ENCODE measurements at places on chromosomes 13 and 19.

- DNase-seq: no peak
Observed at GRCh38 chr13:90177512-90177911, 1170.0 kb upstream of the MIR17HG start.

DNA sequence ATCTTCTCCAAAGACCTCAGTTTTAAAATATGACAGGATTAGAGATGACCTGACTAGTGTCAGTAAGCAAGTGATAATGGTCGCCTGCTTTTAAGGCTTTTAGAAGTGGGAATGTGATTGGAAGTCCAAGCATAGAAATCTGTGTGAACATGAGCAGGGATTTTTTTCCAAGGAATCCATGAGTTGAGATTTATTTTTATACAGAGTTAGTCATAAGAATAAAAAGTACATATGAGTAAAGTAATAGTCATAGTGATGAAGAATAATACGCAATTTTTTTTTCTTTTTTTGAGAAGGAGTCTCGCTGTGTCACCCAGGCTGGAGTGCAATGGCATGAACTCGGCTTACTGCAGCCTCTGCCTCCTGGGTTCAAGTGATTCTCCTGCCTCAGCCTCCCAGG is 1.6 kb downstream of the ZNF546 start:
- DNase-seq: no peak

GRCh38 chr19:12272386-12272785 is 22.3 kb downstream of the ZNF44 start:
- DNase-seq: no peak

GRCh38 chr19:1103708-1104310 is at the start of gene GPX4:
Gene GPX4, plus strand, starts transcription at chr19:1103994. Its CDS starts 50 bp downstream, at chr19:1104044.
- DNase-seq: peak; percentile 98

DNA sequence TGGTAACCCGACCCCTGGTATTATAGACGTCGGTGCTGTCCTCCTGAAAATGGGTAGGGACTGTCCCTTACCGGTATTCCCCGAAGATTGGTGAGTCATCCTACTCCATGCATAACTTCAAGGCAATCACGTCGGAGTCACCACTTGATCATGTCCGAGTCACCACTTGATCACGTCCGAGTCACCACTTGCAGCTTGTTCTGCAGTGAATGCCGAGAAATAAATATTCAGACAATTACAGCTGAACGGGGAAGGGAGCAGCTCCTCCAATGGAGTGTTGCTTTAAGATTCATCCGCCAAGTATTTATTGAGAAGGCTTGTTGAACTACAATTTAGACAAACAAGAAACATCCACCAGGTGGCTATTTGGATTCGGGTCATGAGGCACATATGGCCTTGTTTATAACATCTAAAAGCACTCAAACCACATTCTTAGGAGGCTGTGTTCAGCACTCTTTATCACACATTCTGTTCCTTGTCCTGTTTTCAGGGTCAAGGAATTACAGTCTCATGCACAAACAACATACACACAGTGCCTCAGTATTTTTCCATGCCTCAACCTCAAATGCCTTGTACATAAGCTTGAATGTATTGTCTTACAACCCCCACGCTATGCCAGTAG is 43.1 kb downstream of the ZNF726 start:
- DNase-seq: no peak

DNA sequence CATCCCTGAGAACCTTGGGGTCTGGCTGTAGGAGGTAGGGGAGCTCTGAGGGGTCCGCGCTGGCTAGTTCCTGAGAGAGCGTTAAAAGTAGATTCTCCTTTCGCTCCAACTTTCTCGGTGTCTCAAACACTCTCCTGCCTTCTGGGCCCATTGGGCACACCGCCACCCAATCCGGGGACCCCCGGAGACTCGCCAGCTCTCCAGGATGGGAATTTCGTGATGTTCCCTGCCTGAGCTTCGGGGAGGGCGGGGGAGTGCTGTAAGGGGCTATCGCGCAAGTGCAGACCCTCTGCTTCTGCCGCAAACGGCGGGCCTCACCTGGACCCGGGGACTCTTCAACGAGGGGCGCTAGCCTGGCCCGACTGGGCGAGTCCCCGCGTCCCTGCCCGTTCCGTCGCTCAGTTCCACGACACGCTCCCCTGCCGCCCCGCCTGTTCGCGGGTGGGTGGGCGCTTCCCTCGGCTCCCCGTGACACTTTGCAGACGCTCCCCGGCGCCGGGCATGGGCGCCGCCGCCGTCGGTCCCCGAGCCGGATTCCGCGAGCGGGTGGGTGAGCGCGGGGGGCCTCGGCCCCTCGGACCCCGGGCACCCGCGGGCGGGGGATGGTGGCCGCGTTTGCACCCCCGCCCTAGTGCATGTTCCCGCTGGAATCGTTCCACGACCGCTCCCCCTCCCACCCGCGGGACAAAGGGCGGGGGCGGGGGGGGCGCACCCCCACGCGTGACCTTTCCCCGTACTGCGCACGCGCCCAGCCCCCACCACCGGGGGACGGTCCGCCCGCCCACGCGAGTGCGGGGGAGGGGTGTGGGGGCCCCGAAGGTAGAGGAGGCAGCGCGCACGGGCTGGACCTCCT is at the start of gene CCDC106:
TSS of gene CCDC106 (plus strand) at position 481 of the 853 bp plus-strand sequence. CDS start 835 bp downstream, outside the sequence.
- peak; percentile 37 for DNase-seq

GRCh38 chr13:62309904-62310303 is 894.3 kb upstream of the PCDH20 start:
- DNase-seq: no peak

DNA sequence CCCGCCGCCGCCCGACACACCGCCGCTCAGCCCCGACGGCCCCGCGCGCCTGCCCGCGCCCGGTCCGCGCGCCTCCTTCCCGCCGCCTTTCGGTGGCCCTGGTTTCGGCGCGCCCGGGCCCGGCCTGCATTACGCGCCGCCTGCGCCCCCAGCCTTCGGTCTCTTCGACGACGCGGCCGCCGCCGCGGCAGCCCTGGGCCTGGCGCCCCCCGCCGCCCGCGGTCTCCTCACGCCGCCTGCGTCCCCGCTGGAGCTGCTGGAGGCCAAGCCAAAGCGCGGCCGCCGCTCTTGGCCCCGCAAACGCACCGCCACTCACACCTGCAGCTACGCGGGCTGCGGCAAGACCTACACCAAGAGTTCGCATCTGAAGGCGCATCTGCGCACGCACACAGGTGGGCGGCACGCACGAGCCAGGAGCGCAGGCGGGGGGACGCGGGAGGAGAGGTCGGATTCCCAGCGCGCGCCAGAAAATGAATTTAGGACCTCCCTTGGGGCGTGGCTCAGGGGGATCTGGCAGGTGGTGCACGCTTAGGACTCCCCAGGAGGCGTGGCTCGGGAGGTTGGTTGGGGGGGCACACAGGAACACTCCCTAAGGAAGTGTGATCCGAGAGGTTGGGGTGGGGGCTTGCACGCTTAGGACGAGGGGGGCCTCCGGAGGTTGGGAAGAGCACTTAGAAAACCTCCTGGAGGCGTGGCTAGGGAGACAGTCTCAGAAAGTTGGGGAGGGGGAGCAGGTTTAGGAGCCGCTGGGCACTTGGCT is 1.2 kb downstream of the KLF2 start:
- peak; percentile 52 for DNase-seq

GRCh38 chr19:31154021-31154420 is 195.2 kb downstream of the TSHZ3 start:
- DNase-seq: no peak

DNA sequence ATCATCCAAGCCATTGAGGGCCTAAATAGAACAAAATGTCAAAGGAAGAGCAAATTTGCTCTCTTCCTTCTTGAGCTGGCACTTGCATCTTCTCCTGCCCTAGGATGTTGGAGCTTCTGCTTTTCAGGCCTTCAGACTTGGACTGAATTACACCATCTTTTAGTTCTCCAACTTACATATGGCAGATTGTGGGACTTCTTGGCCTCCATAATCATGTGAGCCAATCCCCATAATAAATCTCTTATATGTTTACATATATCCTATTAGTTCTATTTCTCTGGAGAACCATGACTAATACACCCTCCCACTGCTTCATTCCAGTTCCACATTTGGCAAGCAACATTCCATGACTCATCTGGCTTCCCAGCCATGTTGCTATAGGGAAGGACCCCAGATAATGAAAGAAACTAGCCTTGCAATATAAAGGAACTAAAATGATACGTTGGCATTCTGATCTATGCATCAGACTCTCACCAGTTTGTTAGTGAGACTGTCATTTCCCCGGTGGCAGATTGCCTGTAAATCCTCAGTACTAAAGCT is 11.0 kb upstream of the ACOD1 start:
- no peak for DNase-seq

- peak; percentile 76 for DNase-seq
Observed at GRCh38 chr19:56080669-56081401, 40.3 kb downstream of the ZNF787 start.

- no peak for DNase-seq
Observed at GRCh38 chr13:86559901-86560300, 760.7 kb upstream of the SLITRK6 start.

DNA sequence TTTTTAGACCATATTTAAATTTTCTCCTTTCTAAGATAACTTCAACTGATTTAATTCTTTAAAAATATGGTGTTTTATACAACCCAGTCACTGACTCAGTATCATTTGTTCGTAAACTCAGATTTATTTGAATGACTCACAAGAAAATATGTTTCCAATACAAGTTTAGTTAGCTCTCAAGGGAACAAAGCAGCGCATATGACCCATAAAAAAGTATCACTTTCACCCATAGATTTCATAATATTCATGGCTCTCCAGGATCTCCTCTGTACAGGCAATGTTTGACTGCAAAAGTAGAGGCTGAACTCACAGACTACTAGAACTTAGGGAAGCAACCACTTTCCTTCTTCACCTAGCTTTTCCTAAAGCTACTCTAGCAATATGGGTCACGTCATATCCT is 405.6 kb upstream of the PCDH9 start:
- no peak for DNase-seq

DNA sequence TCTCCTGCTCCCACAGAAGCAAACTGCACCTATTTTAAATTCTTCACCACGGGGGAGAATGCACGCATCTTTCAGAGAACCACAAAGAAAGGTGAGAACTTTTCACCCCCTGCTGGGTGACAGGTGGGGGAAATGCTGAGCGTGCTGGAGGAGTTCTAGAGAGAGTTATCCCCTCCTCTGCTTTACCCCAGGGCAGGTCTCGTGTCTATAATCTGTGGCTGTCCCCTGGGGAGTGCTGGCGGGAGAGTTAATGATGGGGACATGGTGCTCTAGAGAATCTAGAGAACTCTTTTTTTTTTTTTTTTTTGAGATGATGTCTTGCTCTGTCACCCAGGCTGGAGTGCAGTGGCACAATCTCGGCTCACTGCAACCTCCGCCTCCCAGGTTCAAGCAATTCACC is 6.8 kb downstream of the CACNG6 start:
- DNase-seq: no peak

GRCh38 chr13:41458761-41459431 is 1.5 kb downstream of the RGCC start:
- peak; percentile 68 for DNase-seq

GRCh38 chr19:45518469-45518826 is 11.2 kb downstream of the VASP start:
- no peak for DNase-seq

DNA sequence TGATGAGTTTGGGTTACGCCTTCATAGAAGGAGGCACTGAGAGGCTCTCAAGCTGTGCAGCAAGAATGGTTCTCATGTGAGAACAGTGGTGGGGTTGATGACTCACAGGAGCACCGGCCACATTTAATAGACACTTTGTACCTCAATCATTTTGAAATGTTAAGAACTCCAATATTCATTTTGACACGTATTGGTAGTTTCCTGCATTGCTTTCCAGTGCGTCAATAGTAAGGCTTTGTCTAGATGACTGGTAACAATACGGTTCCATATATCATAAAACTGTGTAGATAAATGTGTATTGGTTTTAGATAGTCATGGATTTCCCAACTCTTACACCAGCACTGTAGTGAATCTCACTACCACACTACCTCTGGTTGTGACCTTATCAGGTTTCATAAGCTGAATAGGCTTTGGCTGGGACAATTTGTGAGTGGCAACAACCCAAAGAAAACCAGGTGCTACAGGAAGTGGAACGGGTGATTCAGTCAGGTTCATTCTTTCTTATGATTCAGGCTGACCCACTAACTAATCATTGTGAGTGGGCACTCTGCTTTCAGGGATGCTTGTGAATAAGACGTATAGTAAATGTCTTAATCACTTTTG is 362.6 kb downstream of the KLF5 start:
- DNase-seq: peak; percentile 25

DNA sequence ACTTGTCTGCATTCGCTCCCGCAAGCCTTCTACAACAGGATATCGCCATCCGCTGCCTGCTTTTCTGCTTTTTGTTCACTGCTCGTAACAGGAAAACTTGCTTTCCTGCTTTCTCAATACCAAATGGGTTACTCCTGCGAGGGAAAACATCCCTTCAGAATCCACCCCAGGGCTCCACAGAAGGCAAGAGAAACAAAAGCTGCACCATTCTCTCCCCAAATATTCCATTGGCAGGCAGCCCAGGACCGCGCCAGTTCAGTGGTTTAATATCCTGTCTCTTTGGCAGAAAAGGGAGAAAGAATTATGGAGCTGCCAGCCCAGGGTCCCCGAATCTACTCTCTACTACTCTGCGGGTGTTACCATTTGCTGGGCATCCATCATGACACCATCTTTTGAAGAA is 84.7 kb upstream of the DOCK9 start:
- no peak for DNase-seq

GRCh38 chr19:47523473-47523872 is 8.6 kb upstream of the NAPA start:
- no peak for DNase-seq

- DNase-seq: no peak
Observed at GRCh38 chr19:29247872-29248271, 34.9 kb upstream of the UQCRFS1 start.

- DNase-seq: no peak
Observed at GRCh38 chr19:531753-532560, at the start of gene CDC34. Gene CDC34, plus strand, starts transcription at chr19:531760. Its CDS starts 172 bp downstream, at chr19:531932.

DNA sequence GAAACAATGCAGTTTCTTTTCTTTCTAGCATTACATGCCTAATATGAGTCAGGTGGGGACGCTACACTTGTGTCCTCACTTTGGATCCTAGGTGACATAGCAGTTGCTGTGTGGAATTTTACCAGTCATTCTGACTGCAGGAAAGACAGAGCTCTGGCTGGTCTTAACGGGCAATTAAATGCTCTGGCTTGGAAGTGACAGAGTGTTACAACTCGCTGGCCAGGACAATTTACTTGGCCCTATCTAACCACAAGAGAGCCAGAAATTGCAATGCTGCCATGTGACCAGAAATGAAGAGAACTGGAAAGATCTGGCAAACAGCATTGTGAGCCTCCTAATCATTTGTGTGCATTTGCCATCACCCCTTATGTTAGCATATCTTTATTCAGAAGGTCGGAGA is 351.1 kb downstream of the DCT start:
- DNase-seq: no peak

- no peak for DNase-seq
Observed at GRCh38 chr13:108902405-108903155, 273.2 kb downstream of the MYO16 start.

DNA sequence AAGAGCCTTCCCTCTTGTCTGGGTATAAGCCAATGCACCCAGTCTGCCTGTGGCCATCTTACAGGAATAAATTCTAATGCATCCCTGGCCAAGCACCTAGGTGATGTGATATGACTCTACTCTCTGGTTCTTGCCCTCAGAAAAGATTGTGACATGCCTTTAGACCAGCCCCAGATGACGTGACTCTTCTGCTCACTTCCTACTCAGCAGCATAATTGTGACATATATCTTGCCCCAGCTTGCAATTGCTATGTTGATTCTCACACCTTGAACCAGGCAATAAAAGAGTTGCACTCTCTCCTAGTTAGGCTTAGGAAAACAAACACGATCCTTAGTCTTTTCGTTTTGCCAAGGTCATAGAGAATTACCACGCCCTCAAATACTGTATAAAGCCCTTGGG is 13.3 kb upstream of the ZNF726 start:
- DNase-seq: no peak

GRCh38 chr19:36027696-36028095 is 5.0 kb downstream of the CLIP3 start:
- no peak for DNase-seq

- DNase-seq: peak; percentile 40
Observed at GRCh38 chr13:27450921-27451471, 632 bp upstream of the MTIF3 start.
